ENCODE measurements at places on chromosomes 6 and 20. TPM values are rescaled to one million over a fixed set of nuclear protein-coding genes. Genes with fewer than 3 reads are reported as not detected.

GRCh38 chr6:3388786-3389185 is 68.1 kb downstream of the SLC22A23 start:
- H3K4me3 ChIP-seq = no peak overlapping the region
- H3K27me3 ChIP-seq = no peaks in the 10 kb centered on the region
- peaks cover 58% of the 10 kb centered on the region for H3K4me1 ChIP-seq
- H3K27ac ChIP-seq = peak overlapping the region; percentile 61

- no peaks in the 10 kb centered on the region for H3K4me1 ChIP-seq
- peak overlapping the region; percentile 89 for H3K27ac ChIP-seq
- DNase-seq = no peak
These were observed 60.7 kb downstream of the AKAP12 start for GRCh38 chr6:151300267-151300991.

DNA sequence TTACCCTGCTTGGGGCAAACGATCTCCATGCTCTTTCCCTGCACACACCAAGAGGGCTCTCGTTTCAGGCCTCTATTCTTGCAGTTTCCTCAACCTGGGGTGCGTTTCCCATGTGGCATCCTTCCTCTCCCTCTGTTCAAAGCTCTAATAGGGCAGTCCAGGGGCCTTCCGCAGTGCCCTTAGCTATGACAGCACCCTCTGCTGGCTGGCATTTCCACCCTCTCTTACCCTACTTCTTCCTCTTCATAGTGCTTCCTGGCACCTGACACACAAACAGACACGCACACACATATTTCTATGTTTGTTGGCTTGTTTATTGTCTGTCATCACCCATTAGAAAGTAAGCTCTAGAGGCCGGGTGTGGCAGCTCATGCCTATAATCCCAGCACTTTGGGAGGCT is 294.0 kb downstream of the CLIC5 start:
- H3K27me3 ChIP-seq = no peaks in the 10 kb centered on the region
- H3K4me1 ChIP-seq = no peaks in the 10 kb centered on the region
- no peak overlapping the region for H3K4me3 ChIP-seq
- no peak for DNase-seq
- no peak overlapping the region for H3K27ac ChIP-seq

GRCh38 chr20:8250539-8251200 is 118.6 kb downstream of the PLCB1 start:
- no peak for DNase-seq
- H3K27ac ChIP-seq = no peak overlapping the region
- no peaks in the 10 kb centered on the region for H3K4me1 ChIP-seq

GRCh38 chr6:166352923-166353322 is 10.6 kb upstream of the SFT2D1 start:
- no peak overlapping the region for H3K4me3 ChIP-seq
- peaks cover 3% of the 10 kb centered on the region for H3K27me3 ChIP-seq
- H3K36me3 ChIP-seq = no peaks in the 10 kb centered on the region
- no peak for DNase-seq

- H3K4me3 ChIP-seq = no peak overlapping the region
- H3K27ac ChIP-seq = no peak overlapping the region
- H3K27me3 ChIP-seq = no peaks in the 10 kb centered on the region
- H3K4me1 ChIP-seq = peaks cover 7% of the 10 kb centered on the region
- H3K36me3 ChIP-seq = no peaks in the 10 kb centered on the region
- no peak for DNase-seq
These were observed 51.5 kb downstream of the GMDS start for GRCh38 chr6:2193931-2194330.

DNA sequence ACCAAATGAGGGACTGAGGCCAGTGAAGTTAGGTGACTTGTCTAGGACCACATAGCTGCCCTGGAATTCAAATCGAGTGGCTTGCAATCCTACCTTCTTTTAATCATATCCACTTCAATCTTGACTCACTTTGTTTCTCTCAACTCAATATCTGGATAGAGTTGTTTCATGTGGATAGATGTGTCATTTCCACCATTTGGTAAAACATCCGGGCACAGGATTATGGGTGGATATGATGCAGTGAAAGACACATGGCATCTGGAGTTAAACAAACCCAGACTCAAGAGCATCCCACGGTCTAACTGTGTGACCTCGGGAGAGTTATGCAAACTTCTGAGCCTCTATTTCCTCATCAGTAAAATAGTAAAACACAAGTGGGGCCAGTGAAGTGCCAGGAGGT is 103.6 kb upstream of the CNKSR3 start:
- no peaks in the 10 kb centered on the region for H3K27me3 ChIP-seq
- H3K27ac ChIP-seq = no peak overlapping the region
- no peak for DNase-seq
- no peak overlapping the region for H3K4me3 ChIP-seq
- no peaks in the 10 kb centered on the region for H3K36me3 ChIP-seq
- no peaks in the 10 kb centered on the region for H3K4me1 ChIP-seq

DNA sequence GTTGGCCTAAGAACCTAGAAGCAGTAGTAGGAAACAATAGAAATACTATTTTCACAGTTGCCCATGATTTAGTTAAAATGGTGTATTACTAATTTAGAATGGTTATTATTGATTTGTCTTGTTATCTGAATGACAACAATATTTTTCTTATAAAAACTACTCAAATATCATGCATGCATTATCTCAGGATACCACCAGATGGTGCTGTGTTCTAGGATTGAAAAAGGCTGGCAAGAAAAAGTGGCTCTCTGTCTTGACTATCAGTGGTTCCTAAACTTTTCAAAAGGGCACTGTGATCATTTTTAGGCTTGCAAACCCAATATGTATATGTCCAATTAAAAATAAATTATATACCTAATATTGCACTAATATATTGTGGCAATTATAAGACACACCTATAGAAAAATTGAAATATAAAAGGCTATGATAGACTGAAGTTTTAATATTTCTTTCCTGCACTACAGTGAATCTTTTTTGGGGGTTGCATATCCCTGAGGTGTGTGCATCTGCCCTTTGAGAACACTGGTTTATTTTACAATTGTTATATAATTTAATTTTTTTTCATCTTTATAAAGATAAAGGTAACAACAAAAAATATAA is 131.7 kb upstream of the MLIP start:
- H3K4me3 ChIP-seq = no peak overlapping the region
- no peak overlapping the region for H3K27ac ChIP-seq
- no peak for DNase-seq
- H3K27me3 ChIP-seq = no peaks in the 10 kb centered on the region
- H3K36me3 ChIP-seq = no peaks in the 10 kb centered on the region

DNA sequence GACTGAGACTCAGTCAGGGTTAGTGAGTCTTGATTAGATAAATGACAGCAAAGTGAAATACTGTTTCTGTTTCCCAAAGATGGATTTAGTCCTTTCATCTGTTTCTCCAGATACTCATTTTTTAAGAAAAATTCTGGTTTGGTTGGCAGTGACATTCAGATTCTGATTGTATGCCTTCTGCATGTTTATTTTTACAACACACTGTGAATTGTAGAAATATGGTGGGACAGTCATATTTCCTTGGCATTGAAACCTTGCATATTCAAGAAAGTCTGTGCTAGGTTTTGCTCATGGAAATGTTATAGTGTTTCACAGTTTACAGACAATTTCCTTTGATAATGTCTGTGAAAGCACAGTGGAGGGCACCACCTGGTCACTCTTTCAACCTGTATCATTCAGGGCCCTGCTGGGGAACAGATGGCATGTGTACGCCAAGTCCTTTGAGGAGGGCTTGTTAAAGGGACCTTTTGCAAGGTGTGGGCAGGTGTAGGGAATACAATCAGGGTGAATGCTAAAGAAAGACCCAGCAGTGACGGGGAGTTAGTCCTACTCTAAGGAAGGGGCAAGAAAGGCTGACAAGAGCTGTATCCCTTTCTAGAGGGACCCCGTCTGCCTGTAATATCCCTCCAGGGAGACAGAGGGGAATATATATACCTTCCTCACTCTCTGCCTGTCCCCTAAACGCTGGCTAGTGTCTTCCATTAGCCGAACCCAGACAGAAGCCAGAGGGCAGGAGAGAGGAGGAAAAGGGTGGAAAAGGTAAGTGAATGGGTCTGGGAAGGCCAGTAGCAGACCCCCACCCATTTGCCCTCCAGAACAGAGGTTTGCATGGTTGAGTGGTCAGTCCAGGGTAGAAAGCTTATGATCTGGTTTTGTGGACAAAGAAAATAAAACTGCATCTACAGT is 10.2 kb downstream of the PLCB4 start:
- no peaks in the 10 kb centered on the region for H3K36me3 ChIP-seq
- H3K27me3 ChIP-seq = no peaks in the 10 kb centered on the region
- H3K27ac ChIP-seq = no peak overlapping the region

DNA sequence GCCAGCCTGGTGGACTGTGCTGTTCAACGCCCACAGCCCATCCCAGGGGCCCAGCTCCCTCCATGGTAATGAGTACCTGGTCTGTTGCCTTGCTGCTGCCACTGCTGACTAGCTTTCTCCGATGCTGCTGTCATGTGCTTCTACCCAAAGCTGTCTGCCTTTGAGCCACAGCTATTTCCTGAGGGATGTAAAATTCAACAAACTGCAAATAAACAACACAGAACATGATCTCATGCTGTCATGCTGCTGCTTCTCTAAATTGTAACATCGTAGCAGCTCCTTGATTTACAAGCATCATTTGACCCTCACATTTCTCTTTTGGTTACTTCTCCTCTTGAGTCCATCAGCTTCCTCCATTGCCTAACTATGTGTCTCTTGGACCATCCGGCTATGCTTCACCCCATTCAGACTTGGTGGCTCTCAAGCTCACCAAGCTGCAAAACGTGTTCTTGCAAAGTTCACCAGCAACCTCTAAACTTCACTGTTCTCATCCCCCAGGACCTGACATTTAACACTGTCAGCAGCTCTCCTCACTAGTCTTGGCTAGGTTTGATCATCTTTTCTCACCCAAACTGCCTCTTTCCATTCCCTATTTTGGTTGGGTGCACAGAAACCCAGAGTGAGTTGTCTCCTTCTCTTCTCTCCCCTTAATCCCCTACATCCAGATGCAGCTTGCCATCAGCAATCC is 54.6 kb downstream of the FYN start:
- H3K4me3 ChIP-seq = no peak overlapping the region
- no peak for DNase-seq
- H3K4me1 ChIP-seq = peaks cover 6% of the 10 kb centered on the region
- H3K27ac ChIP-seq = peak overlapping the region; percentile 17

DNA sequence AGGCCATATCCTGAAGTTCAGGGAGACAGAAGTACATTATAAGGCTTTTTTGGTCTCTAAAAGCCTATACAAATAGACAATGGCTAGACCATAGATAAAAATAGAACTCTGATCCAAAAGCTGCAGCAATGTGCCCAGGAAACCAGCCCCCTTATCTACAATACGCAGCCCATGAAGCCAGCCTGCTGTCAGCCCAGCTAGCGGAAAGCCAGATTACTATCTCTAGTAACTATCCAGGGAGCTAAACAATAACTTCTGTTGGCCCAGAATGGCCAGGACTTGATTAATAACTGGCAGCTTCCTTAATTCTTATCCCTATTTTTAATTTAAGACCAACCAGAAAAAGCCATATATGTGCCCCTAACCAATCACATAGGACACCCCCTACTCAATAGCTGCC is 160.4 kb upstream of the SMLR1 start:
- H3K27ac ChIP-seq = no peak overlapping the region
- no peak overlapping the region for H3K4me3 ChIP-seq
- H3K27me3 ChIP-seq = no peaks in the 10 kb centered on the region
- DNase-seq = no peak

GRCh38 chr6:74928203-74928602 is 277.6 kb downstream of the COL12A1 start:
- H3K27me3 ChIP-seq = no peaks in the 10 kb centered on the region
- no peaks in the 10 kb centered on the region for H3K36me3 ChIP-seq
- DNase-seq = no peak
- no peak overlapping the region for H3K27ac ChIP-seq

DNA sequence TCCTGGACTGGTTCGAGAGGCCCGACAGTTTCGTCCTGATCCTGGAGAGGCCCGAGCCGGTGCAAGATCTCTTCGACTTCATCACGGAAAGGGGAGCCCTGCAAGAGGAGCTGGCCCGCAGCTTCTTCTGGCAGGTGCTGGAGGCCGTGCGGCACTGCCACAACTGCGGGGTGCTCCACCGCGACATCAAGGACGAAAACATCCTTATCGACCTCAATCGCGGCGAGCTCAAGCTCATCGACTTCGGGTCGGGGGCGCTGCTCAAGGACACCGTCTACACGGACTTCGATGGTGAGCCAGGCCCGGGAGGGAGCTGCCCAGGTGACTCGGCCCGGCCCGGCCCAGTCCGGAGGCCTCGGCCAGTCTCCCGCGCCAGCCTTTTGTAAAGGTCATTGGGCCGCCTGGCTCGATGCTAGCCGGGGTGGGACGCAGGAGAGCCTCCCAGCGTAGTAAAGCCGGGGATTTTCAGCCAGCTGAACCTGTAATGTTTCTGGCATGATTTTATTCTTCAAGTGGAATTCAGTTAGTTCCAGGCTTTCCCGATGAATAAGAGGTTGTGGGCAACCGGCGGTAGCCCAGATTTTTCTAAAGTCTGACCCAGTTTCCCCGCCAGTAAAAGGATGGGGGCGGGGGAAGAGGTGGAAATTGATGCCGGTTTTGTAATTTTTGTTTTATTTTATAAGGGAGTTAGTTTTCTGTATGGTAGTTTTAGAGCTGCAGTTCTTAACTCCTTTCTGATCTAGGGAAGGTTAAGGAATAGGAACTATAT is 1.4 kb downstream of the PIM1 start:
- H3K27ac ChIP-seq = peak overlapping the region; percentile 96
- peak; percentile 53 for DNase-seq
- no peaks in the 10 kb centered on the region for H3K27me3 ChIP-seq
- H3K36me3 ChIP-seq = peaks cover 3% of the 10 kb centered on the region

DNA sequence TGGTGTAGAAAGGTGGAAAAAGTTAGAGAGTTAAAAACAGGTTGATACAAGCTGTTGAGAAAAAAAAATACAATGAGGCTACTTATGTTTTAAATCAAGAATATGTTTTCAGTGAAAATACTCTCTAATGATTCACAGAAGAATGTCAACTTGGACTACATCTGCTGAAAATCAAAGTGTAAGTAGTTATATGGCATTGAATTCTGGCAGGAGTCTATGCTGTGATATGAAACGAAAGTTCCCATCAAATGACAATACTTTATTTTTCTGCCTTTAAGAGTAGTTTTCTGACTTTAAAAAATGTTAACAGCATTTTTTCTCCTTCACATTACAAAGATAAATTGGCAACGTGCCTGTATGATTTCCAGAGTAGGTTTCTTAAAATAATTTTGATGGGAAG is 158.3 kb downstream of the EYA4 start:
- no peaks in the 10 kb centered on the region for H3K27me3 ChIP-seq
- no peak overlapping the region for H3K4me3 ChIP-seq
- H3K36me3 ChIP-seq = no peaks in the 10 kb centered on the region
- no peaks in the 10 kb centered on the region for H3K4me1 ChIP-seq
- DNase-seq = no peak

DNA sequence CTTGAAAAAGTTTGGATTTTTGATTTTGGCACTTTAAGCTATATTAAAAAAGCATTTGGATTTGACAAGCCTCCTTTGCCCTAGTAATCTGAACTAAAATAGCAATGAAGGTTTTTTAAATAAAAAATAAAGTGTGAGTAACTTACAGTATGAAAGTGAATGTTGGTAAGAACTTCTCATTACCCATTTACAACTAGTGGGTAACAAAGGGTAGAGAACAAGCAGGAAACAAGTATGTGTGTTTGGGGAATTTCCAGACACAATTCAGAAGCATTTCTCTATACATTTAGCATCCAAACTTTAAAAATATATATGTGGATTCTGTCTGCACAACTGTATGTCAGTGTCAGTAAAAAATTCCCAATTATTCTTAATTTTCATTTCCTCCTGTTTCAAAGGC is 2.9 kb downstream of the TMEM30A start:
- H3K4me3 ChIP-seq = no peak overlapping the region
- DNase-seq = no peak
- no peaks in the 10 kb centered on the region for H3K36me3 ChIP-seq
- no peaks in the 10 kb centered on the region for H3K27me3 ChIP-seq
- no peak overlapping the region for H3K27ac ChIP-seq
- peaks cover 32% of the 10 kb centered on the region for H3K4me1 ChIP-seq

OOEP gene
- total RNA-seq = not detected

WTAP gene
- 32.6 TPM for total RNA-seq

CST2 gene
- not detected for total RNA-seq

ADGRG6 gene
- total RNA-seq = 75.2 TPM

FRS3 gene
- total RNA-seq = 3.3 TPM

TFAP2A gene
- total RNA-seq = not detected

Measured in transverse colon (tissue), 4 donors.